ENCODE measurements at places on chromosomes 2 and 18.

GRCh38 chr2:109185821-109186570 lies 57.0 kb downstream of the SH3RF3 start:
- no peak for DNase-seq

- DNase-seq, result no peak
Measured at GRCh38 chr2:56316011-56316410, 132.2 kb downstream of the CCDC85A start.

DNA sequence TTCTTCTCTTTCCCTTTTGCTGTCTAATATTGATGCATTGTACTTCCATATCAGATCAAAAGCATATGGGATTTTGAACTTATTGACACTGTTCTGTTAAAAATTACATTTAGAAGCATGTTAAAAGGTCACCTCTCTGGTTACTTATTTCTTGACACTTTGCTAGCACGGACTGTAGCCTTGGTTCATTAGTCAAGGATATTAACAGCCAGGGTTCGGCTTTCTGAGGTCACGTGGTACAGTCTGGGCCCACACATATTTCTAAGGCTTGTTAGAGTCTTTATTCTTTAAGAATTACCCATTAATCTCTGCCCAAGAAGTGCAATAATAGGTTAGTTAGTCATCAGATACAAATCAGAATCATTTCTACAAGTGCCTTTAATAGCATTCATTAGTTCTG lies 1035.8 kb upstream of the FANCL start:
- DNase-seq, result no peak

DNA sequence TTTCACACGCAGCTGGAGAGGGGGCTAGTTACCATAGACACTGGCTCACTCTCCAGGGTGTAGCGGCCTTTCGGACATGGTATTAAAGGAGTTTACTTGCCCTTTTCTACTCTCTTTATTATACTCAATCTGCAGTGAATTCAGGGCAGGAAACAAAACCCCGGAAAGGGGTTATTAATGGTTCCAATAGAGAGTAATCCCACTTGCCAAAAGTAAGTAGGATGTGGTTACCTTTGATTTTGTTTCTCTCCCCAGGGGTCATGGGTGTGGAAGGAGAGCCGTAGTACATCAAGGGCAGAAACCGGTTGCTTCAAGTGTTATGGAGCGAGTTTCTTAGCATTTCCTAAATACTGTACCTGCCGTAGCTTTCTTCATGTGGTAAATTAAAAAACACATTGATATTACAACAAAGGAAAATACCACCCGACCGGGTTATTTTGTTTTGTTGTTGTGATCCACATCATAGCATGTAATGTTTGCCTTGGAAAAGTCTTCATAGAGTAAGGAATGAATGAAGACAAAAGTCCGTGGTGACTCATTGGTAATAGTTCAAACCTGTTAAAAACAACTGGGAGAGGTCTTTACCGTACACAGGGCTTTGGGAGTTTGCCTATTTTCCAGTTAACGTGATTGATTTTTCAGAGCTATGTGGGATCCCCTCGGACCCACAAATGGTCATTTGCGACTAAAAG lies 71.5 kb downstream of the SLC4A3 start:
- DNase-seq, result no peak

DNA sequence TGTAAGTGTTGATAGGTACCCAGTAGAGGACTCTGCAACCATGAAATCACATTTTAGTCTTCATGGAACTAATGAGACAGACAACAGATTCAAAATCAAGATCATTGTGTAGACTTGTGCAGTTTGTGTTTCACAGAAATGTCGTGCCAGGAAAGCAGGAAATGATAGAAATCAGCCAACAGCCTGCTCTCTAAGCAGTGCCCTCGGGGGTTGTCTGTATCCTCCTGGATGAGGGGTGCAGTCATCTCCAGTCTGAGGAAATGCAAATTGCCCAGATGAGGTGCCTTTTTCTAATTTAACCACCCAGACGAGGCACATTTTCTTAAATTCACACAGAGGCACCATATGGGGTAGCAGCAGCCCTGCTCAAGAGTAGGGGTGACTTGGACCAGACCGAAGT lies 663.1 kb downstream of the XIRP2 start:
- DNase-seq, result no peak

DNA sequence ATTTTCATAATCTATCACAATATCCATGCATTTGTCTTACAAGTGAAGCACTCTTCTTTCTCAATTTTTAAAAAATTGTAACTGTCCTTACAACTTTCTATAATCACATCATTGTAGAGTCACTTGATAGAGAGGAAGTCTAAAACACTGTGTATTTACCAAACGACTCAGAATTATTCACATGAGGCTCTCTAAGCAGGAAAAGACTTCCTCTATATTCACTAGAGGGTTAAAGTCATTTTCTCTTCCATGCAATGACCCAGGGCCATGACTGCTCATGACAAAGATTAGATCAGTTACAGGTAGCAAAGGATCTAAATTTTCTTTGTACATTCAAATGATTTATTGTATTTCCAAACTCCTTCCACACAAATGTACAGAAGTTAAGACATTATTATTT lies 9.0 kb upstream of the SLC1A4 start:
- DNase-seq, result no peak

- DNase-seq, result no peak
Measured at GRCh38 chr2:33484042-33484621, 7.7 kb downstream of the RASGRP3 start.

DNA sequence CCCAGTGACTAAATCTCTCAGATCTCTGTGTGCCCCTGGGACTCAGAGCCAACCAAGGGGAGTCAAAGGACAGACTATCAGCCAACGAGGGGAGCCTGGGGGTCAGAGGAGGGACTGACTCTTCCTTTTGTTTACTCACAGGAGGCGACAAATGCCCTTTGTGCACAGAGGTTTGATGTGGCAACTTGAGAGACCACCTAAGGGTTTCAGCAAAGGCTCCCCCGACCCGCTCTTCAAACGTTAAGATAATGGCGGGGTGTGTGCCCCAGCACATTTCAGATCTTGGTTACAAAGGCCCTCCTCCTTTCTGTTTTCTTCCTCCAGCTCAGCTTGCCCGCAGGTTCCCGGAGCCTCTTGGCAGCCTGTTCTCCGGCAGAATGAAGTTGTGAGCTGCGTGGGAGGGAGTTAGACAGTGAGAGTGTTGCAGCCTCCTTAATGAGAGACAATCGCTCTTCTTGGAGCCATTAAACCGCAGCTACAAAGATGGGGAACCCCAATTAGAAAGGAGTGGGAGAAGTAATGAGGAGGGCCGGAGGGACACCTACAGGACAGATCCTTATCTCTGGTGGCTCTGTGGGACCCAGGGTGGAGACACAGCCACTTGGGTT lies 76.2 kb downstream of the KIAA2012 start:
- DNase-seq, result peak; percentile 67

- no peak for DNase-seq
Measured at GRCh38 chr2:18161681-18162080, 283.2 kb downstream of the KCNS3 start.

DNA sequence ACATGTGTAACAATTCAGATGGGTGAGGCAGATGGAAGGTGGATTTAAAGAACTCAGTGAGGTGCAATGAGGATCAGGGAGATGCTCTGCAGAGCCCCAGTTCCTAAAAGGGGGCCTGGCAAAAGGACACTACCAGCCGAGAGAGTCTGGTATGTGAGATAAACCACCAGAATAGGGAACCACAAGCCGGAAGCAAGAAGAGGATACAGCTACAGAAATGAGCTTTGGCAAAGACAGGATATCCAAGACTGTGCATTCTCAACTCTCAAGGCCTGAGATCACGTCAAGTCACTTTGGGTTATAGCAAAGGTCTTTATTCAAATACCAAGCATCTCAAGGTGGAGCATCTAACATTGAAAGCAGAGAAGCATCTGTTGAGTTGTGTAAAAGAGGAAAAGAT lies 293.5 kb downstream of the ARHGAP15 start:
- no peak for DNase-seq

DNA sequence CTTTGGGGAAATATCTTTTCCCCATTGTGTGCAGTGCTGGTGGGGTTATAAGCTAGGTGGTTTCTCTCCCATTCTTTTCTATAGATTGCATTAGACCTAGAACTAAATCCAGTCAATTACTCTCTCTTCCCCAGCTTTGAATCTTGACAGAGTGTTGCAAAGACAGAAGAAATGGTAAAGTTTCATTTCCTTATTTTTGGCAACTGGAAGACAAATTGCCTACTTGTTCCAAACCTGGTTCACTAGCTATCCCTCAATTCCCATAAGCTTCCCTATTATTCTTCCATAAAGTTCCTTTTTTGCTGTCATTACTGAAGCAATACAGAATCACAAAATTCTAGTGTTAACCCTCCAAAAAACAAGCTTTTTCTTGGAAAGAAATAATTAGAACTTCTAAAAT lies 94.0 kb upstream of the ITGA4 start:
- DNase-seq, result no peak

GRCh38 chr2:217820091-217820819 lies 182.5 kb downstream of the TNS1 start:
- no peak for DNase-seq

GRCh38 chr2:227147023-227147422 lies 17.0 kb downstream of the COL4A4 start:
- DNase-seq, result no peak

DNA sequence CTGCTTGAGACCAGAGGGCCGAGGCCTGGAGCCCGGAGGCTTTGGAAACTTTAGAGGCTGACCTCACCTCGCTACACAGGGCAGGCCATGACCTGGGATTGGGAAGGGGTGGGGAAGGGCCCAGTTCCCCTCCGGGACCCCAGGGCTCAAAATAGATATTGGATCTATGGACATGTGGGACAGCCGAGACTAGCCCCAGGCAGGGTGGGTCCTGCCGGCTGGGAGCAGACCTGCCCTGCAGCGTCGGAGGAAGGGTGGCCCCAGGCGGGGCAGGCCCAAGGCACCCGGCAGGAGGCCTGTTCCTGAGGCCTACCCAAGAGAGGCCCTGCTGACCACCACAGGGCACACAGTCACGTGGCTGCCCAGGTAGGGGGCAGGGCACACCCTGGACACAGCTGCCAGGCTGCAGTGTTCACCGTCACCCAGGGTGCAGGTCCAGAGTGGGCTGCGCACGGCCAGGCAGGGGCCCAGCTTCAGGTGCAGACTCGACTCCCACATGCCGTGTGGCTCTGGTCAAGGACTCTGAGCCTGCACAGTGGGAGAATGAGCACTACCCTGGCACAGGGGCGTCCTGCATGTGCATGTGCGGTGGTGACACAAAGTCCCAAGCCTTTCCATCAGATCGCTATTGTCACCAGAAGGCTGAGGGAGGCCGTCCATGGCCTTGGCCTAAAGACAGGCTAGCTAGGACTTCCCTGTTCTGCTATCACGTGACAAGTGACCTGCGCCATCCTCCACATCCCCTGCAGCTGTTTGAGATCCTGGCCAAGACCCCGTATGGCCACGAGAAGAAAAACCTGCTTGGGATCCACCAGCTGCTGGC lies 13.2 kb downstream of the ANO7 start:
- DNase-seq, result no peak

- no peak for DNase-seq
Measured at GRCh38 chr2:2875831-2876230, 501.8 kb downstream of the EIPR1 start.
